ENCODE measurements at places on chromosomes 6 and 20.

DNA sequence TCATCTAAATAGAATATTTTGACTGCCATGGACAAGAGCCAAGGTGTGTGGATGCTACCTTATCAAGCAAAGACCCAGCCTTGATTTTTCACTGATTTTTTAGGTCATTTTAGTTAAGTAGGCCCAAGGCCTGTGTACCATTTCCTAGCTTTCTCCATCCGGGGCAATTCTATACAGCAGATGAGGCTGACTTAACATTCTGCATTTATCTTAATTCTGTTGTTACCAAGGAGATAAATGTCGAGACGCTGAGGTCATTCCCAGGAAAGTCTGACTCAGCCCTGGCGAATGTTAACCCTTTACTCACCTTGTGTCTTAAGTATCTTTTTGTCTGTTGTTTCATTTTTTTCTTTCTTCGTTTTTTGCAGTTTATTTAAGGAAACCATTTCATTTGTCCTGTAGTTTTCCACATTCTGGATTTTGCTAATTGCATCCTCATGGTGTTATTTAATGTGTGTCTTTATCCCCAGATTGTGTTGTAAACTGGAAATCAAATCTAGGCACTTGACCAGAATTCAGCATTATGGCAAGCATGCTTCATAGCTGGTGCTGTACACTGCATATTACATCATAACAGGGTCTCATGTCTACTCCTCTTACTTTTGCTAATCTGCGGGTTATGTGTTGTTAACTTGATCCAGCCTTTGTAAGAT is 277.0 kb downstream of the CDKAL1 start:
- no peak for DNase-seq

DNA sequence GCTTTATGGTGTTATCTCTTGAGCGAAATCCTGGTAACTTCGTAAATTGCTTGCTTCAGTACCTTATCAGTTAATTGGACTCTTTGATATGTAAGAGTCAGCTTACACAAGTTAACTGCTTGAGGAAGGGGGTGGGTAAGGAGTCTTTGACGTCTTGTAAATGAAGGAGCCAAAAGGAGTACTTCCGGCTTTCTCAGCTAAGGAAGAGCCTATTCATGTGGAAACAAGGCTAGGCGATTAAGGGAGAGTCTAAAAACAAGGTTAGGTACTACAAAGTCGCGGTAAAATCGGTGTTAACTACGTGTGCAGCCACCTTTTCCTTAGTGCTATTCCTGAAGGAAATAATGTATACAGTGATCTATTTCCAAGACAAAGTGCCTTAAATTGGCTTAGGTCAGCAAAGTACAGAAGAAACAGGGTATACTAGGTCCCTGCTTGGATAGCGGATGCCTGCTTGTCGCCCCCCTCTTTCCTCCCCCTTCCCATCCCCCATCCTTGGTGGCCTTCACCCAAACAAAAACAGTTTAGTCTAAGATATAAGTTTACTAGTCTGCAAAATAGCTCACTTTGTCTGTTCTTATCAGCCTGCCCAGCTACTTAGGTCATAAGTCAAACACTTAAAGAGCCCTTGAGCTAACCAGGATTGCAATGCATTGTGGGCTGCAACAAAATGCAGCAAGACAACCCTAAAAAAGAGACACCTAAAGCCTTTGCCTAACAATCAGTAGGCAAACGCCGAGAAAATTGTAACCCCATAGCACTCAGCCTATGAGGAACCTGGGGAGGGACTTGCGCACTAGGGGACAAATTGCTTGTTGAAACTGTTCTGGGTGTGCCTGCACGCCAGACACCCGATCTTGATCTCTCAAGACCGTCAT is 147.3 kb downstream of the TRIM27 start:
- DNase-seq, result no peak

- peak; percentile 71 for DNase-seq
Measured at GRCh38 chr20:23115822-23116221, 29.7 kb upstream of the CD93 start.

DNA sequence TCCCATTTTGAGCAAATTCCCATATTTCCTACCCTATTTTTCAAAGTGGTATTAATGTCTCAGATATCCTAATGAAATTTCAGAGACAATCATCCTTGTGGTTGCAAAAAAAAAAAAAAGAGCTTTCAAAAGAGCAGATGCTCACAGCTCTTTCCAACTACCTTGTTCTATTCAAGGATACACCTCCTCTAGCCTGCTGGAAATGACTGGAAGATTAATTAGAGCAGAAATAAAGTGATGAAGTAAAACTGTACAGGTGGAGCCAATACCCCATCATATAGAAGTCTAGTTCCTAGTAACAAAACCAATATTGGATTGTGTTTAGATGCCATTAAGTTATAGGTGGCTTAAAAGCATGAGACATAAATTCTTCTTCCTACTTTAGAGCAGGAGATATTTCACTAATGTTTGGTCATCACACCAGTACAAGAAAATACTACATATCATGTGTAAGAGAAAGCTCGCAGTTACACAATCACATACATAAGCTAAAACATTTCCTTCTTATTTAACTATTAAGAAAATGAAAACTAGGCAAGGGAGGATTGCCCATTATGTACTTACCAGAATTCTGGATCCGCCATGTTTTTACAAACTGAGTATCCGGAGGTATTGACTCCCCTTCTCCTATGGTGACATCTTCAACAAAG is 42.4 kb downstream of the ILRUN start:
- DNase-seq, result no peak

Data from GM12865 (cell line).